ENCODE measurements at places on chromosomes 4 and X.

DNA sequence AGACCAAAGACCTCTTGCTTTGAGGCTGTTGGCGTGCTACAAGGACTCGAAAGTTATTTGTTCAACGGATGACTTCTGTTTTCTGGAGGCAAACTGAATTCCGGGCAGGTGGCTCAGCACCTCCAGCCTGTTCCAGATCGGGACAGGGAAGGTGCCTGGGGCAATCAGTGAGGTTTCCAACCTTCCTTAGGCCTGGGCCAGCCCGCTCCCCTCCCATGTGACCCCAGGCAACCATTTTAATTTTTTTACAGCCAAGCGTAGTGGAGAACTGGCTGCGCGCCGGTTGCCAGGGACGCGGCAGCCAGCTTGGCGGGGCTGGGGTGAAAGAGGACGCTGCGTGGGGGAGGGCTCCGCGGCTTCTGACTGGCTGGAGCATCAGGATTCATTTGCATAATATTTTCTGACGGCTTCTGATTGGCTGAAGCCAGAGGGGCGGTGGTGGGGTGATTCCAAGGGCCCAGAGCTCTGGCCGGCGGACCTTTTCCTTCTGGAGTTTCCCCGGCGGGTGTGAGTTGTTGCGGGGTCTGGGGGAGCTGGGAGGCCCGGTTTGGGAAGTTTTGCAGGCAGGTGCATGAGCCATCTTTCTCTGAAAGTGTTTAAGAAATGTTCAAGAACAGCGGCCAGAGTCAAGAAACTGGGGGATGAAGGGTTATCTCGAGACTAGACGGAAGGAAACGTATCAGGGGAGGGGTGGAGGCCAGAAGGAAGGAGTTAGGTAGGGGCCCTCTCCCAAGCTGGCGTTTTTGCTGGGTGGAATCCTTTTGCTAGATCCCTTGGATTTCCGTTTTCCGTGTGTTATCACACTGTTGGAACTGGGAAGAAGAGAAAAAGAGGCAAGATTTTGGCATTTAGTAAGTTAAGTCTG lies at the start of gene MID1IP1:
MID1IP1 (plus strand) TSS at position 479 of the 865 bp plus-strand sequence. CDS start 3,488 bp downstream, outside the sequence.
- peak; percentile 97 for DNase-seq

DNA sequence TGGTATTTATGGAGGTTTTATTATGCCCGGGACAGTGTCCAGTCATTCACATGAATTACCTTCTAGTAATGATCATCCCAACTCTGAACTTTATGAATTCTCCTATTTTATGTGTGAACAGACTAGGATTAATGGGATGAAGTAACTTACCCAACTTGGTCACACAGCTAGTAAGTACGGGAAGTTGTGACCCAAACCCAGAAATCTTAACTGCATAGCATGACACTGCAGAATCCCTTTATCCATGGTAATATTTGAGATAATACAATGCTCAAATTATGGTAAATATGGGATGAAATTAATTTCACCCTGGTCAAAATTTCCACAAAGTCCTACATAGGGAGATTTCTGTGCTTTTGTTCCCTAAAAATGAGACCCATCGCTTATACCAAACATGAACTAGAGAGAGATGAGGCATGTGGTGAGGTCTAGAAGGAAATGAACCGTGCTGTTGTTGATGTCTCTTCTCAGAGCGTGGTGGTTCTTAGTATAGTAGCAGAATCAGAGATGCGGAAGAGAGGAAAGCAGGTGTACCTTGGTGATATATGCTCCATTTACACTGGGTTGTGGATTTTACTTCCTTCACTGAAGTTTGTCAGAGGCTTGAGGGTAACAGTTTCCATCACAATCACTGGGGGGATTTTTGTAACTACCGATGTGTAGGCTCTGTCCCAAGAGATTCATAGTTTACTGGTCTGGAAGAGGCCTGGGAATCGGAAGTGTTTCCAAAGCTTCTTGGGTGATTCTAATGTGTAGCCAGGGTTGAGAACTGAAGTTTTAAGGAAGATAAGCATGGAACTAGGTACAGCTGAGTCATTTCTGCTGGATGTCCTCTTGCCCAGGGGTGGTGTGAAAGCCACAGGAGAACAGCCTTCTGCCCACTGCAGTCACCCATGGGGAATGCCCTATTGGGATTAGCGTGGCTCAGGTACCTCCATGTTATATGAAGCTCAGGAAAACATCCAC lies 30.2 kb upstream of the FAM9C start:
- DNase-seq, result no peak

DNA sequence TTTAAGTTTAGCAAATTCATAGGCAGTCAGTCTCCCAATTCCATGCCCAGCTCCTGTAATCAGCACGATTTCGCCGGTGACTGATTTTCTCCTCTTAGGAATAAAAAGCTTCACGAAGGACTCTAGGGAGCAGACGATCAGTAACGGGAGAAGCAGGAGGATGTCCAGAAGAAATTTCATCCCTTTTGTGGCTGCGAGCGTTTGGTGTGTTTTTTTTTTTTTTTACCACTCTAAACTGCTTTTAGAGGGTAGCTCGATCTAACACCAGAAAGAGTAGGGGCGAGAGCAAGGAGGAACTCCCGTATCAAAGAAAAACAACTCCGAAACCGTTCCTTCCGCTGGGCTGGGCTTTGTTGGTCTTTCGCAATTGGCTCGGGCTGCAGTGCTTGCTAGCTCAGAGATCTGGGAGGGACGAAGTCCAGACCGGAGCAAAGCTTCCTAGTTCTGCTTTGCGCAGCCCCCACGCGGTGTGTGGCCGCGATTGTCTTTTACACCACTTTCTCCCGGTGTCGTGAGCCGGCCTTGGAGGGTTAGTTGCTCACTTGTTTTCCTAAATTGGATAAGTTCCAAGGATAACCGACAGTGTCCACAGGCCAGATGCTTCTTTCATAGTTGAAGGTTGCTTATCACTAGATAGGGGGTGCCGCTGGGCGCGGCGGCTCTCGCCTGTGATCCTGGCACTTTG lies at the start of gene HSD17B11:
HSD17B11 (minus strand) TSS at position 298 of the 685 bp plus-strand sequence; CDS start at position 180, 118 bp downstream.
- DNase-seq, result peak; percentile 98

GRCh38 chr4:41454423-41454822 lies 83.5 kb upstream of the LIMCH1 start:
- peak; percentile 54 for DNase-seq

GRCh38 chr4:168707205-168707604 lies 210.4 kb downstream of the PALLD start:
- DNase-seq, result no peak

DNA sequence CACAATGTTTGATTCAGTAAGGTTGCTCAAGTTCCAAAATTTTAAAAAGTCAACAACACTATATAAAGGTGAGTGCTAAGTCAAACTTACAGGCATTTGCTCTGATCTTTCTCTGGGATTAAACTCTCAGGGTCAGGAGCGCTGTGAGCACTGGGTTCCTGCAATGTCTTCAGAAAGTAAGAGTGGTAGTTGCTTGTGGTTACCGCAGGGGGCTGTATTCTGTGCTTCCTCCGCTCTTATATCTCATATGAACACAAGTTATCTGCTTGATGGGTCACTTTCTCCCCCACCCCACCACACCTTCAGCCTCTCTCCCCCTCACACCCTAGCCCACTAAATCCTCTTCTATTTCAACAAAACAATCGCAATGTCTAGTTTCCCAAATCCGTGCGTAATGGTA lies 116.4 kb upstream of the IGSF1 start:
- no peak for DNase-seq

DNA sequence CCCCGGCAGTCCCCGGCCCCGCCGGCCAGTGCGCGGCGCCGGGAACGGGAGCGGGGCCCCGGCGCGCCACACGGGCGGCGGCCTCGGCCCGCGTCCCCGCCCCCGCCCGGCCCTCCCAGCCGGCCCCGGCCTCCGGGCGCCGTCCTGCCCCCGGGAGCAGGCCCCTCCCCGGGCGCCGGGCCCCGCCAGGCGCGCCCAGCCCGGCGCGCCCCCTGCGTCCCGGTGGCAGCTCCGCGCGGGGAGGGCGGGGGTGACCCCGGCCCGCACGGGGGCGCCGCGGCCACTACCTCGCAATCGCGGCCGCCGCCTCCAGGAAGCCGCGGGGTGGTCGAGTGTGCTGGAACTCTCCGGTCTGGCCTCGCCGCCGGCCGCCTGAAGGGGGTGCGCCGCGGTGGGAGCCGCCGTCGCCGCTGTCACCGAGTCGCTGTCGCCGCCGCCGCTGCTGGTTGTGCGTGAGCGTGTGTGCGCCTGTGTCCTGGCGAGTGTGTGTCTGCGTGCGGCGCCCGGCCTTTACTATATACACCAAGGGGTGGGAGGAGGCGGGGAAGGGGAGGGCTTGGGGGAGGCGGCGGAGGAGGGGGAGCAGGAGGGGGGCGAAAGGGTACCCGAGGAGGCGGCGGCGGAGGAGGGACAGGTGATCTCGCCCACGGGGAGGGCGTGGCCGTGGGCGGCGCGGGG lies at the start of gene RAI2:
RAI2 (minus strand) TSS at position 488 of the 678 bp plus-strand sequence. CDS start 59,288 bp downstream, outside the sequence.
- DNase-seq, result peak; percentile 50

DNA sequence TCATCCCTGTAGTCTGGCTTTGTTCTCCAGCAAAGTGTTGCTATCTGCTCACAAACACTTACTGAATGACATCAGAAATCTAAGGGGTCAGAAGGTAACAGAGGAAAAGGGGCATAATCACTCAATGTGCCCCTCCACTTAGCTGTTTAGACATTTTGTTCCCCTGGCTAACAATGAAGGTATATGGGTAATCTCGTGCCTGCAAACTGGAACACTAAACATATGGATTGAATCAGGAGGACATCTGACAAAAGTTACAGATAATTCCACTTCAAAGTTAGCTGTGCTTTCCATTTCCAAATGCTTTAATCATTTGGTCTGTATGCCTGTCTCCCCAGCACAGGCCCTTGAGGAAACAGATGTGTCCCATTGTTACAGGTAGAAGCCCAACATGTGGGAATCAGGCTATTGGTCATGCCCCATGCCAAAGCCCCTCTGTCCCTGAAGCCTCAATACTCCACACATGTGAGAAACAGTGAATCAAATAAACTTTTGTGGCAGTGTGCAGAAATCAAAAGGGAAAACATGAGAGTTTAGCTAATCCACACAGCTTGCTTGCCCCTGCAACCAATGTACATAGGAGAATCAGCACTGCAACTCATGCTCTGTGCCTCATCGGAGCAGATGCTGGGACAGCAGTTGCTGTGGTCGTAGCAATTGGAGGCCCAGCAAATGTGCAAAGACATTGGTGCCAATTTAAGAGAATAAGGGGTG lies 111.7 kb downstream of the RNF150 start:
- peak; percentile 50 for DNase-seq

GRCh38 chr4:23942471-23942870 lies 52.6 kb upstream of the PPARGC1A start:
- DNase-seq, result no peak
